Activated CD8-positive, alpha-beta memory T cell treated with anti-CD3 and anti-CD28 coated beads for 1 hour (primary cell): ENCODE measurements at places on chromosomes 3 and 15.

DNA sequence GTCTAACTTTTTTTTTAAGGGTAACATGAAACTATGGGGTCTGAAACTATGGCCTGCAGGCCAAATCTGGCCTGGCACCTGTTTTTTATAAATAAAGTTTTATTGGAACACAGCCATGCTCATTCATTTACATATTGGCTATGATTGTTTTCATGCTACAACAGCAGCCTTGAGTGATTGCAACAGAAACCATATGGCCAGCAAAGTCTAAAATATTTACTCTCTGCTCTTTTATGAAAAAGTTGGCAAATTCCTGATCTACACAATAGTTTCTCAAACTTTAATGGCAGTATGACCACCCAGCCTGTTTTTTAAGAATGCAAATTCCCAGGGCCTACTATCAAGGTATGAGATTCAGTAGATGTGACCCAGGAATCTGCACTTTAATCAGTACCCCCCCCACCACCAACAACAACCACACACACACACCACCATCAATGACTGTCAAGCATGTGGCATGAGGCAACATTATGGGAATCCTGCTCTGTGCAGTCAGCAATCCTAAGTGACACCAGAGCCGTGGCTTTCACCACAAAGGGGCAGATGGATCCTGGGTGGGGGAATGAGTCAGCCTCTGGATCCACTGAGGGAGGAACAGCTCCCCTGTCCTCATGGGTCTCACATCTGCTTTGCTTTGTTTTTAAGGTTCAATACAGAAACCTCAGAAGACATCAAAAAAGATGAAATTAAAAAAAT lies 142.8 kb downstream of the NTRK3 start:
- DNase-seq = no peak

GRCh38 chr15:69593981-69594966 lies 141.7 kb downstream of the RPLP1 start:
- no peak for DNase-seq

DNA sequence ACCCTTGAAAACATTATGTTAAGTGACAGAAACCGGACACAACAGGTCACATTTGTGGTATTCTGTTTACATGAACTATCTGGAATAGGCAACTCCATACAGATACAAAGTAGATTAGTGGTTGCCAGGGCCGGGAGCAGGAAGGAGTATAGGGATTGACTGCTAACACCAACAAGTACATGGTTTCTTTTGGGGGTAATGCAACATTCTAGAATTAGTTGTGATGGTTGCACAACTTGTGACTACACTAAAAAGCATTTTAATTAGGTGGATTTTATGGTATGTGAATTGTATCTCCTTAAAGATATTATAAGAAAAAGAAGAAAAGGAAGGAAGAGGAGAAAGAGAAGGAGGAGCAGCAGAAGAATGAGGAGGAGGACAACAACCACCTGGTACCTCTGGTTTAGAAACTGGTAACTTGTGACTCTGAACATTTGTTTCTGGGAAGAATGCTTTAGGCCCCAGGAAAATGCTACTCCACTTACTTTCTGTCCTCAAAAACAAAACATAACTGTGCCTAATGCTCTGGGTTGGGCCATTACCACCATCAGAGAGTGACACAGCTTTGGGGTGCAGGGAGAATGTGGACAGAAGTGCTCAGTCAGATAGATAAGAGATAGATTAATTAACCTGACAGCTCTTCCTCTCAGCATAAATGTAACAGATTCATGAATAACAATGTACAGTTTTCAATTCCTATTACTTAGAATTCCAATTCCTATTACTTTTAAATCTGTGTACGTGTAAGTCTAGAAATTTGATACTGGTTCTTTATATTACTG lies 20.3 kb downstream of the SETMAR start:
- no peak for DNase-seq

DNA sequence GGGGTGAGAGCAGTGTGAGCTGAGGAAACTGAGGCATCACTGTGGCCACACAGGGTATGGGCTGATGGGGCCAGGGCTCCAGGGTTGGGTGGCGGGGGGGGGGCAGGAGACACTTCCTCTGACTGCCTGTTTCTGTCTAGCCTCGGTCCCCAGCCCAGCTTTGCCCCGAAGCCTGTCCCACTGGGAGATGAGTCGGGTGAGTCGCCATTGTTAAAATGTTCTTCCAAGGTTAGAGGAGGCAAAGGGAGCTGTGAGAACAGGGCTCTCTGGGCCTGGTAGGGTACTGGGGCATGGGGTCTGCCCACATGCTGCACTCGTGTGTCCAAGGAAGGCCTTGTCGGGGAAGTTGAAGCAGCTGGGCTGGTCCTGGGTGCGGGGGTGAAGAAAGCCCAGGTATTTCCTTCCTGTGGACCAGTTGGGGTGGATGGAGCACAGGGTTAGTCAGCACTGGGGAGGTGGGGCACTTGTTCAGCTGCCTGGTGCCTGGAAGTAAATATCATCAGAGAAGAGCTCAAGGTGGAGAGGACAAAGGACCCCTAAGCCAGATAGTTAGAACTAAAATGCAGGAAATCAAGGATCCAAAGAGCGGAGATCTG lies 8.3 kb upstream of the JMJD7 start:
- DNase-seq = no peak

DNA sequence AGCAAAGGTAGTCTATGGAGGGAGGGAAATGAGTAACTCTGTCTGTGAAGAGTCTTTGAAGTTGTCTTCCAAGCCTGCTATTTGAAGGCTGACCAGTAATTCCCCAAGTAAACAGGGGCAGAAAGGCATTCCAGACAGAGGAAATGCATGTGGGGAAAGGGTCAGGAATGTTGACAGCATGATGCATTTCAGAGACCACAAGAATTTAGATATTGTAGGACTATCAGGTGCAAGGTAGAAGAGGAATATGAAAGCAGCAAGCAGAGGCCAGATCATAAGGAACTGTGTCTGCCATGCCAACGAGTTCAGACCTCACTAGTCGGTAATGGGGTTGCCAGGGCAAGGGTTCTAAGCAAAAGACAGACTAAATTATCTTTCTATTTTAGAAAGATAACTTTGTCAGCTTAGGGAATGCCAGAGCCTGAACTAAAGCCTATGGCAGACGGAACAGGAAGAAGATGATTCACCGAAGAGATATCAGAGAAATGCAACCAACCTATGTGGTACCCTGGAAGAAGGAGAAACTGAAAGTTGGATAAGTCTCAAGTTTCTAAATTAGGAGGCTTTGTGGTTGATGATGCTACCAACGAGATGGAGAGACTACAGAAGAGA lies 327.0 kb upstream of the RORA start:
- no peak for DNase-seq

- no peak for DNase-seq
Measured at GRCh38 chr15:81026836-81027599, 26.3 kb downstream of the TLNRD1 start.

DNA sequence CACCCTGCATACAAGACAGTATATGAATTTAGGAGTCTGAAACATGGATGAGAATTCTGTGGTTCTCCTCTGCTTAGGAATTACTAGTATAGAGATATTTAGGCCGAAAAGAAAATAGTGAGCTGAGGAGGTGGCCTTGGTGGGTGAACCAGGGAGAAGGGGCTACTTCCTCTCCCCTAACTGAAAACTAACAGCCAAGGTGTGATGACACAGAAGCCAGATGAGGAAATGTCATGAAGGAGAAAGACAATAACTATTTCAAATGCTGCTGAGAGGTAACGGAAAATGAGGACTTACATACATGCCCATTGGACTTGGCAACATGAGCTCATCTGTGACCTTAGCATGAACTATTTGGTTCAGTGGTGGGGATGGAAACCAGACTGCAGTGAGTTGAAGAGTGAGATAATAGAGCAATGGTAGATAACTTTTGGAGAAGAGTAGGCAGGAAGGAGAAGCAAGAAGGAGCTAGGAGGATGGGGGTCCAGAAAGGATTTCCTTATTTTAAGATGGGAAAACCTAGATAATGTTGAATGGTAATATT lies 114.4 kb upstream of the TSPAN3 start:
- DNase-seq = no peak
